NCI-H524 treated with DMSO at 0.1 percent for 48 hours (cell line): ENCODE measurements at places on chromosomes 1 and 21.

- DNase-seq: no peak
Measured at GRCh38 chr1:28577052-28577678, 14.9 kb upstream of the RAB42 start.

DNA sequence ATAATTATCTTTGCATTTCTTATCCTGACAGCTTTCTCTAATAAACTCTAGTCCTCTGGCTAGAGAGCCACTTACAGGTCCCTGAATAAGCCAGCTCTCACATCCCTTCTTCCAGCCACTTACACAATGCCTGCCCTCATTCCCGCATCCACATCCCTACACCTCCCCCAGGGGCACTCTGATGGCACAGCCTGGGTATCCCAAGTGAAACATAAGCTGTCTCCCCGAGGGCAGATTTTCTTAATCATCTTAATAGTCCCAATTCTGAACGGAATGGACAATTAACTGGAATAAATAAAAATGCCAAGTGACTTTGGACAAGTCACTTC lies 4.9 kb downstream of the RHOC start:
- DNase-seq: no peak

DNA sequence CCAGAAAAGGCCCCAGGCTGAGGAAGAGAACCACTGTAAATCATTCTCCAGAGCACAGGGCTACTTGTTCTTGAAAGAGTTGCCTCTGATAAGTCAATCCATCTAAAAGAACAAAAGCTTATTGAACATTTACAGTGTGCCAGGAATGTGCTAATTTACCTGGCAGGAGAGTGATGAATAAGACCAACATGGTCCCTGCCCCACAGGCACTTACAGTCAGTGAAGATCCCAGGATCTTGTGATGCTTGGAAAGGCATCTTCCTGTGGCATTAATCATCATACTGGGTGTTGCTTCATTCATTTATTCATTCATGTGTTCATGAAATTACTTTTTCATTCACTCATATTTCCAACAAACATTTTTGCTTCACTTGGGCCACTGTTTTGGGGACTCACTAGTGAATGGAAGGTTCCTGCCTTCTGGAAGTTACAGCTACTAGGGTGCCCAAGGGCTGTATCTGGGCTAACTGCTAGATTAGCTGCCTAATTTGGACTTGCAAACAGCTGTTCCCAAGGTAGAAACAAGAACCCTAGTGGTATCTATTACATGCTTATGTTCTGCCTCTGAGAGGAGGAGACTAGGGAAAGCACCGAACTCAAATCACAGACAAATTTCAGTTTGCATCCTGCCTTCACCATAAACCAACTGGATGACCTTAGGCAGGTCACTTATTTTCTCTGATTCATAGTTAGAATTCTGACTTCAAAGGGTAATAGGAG lies 133.5 kb downstream of the CLIC6 start:
- no peak for DNase-seq

DNA sequence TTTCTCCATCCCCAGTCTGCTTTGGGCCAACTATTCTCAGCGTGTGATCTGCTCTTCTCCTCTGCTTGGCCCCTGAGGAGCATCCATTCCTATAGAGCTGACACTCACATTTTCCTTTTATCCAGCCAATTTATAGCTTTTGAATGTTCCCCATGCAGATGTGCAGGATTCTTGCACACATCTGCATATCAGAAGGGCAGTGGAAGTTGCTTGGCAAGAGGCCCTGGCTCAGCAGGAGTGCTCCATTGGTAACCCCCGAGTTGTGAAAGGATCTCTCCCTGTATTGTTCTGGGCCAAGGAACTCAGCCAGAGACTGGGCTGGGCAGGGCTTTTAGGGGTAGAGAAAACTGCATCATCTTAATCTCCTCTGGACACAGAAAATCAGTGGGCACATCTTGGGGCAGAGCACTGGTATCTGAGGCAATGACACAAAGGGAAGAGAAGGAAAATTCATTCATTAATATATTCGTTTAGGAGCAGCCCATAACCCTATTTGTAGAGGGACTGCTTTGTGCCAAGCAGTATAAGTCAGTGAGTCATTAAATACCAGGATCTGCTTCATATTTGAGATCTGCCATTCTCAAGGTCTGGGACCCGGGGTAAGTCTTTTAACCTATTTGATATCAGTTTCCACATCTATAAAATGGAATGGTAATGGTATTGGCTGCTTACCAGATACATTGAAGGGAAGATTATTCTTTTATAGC lies 31.0 kb upstream of the BEND5 start:
- no peak for DNase-seq

GRCh38 chr1:194809665-194810064 lies 1623.3 kb upstream of the B3GALT2 start:
- DNase-seq: no peak
